ENCODE measurements at places on chromosomes 4 and X. TPM values are rescaled to one million over a fixed set of nuclear protein-coding genes. Genes with fewer than 3 reads are reported as not detected.

The SHOX gene
- total RNA-seq, result not detected

- no peaks in the 10 kb centered on the region for H3K36me3 ChIP-seq
- H3K27me3 ChIP-seq, result no peaks in the 10 kb centered on the region
- H3K27ac ChIP-seq, result peak overlapping the region; percentile 9
These were observed 52.7 kb downstream of the STARD8 start for GRCh38 chrX:68699960-68700746.

The CSAG3 gene
- not detected for total RNA-seq

The TCEAL2 gene
- not detected for total RNA-seq

DNA sequence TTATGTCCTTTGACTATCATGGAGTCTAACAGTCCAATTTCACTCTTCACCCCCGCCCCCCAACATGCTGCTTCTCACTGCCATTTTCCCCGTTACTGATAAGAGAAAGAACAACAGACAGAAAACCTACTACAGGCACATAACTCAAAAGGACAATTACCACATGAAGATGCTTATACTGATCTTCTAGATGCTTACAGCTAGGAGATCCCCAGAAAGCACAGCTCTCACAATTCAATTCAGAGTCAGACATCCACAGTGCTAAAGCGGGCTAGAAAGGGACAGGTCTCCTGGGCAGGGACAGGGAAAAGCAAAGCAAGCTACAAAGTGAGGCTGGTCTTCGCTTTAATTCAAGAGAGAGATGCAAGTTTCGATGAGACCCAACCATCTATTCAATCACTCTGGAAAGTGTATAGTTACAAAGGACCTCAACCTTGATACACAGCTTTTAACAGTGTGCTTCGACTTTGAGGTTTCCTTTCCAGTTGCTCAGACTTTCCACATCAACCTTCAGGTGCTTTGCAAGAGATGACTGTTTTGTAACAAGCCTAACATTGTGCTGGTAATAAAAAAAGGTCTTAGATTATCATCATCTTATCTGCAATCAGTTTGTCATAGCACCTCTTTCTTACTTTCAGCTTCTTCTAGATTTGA, 60.9 kb downstream of the LEF1 start:
- no peak overlapping the region for H3K27ac ChIP-seq
- no peaks in the 10 kb centered on the region for H3K36me3 ChIP-seq
- H3K27me3 ChIP-seq, result no peaks in the 10 kb centered on the region
- H3K4me1 ChIP-seq, result peaks cover 96% of the 10 kb centered on the region

DNA sequence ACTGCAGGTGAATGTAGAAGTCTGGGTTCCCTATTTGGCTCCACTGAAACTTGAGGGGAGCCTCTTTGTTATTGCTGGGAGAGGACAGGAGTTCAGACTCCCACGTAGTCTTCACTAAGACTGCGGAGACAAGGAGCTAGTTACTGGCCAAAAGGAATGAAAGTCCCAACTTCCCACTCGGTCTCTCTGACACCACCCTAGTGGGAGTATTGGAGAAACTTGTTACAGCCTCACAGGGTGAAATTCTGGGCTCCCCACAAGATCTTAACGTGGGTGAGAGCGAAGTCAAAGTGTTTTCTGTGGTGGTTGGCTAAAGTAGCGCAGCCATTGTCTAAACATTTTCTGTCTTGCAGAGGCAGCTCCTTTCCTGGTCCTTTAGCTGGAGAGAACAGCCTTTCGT, 13.5 kb downstream of the MYOZ2 start:
- H3K4me1 ChIP-seq, result no peaks in the 10 kb centered on the region
- no peaks in the 10 kb centered on the region for H3K27me3 ChIP-seq
- H3K36me3 ChIP-seq, result no peaks in the 10 kb centered on the region

DNA sequence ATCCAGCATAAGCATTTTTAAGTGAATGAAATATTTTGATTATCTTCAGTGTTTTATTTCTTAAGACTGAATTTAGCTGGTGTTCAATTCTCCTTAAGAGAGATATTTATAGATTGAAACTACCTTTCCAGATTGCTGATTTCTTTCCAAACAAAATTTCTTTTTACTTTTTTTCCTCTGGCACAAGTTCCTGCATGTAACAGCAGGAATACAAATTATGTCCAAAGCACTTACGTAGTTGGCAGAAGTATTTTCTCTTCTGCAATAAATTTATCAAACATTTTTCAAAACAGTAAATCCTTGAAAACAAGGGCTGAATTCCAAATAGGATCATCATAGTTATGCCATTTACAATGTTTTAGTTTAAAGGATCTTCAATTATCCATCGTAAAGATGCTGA, 412.6 kb downstream of the IQCM start:
- H3K27me3 ChIP-seq, result no peaks in the 10 kb centered on the region
- H3K4me3 ChIP-seq, result no peak overlapping the region
- H3K36me3 ChIP-seq, result no peaks in the 10 kb centered on the region
- DNase-seq, result no peak
- H3K4me1 ChIP-seq, result no peaks in the 10 kb centered on the region

- H3K4me3 ChIP-seq, result no peak overlapping the region
- no peaks in the 10 kb centered on the region for H3K27me3 ChIP-seq
- DNase-seq, result no peak
- no peak overlapping the region for H3K27ac ChIP-seq
- H3K36me3 ChIP-seq, result no peaks in the 10 kb centered on the region
These were observed 35.1 kb downstream of the FBXO8 start for GRCh38 chr4:174248407-174248806.

The PCDH19 gene
- not detected for total RNA-seq

DNA sequence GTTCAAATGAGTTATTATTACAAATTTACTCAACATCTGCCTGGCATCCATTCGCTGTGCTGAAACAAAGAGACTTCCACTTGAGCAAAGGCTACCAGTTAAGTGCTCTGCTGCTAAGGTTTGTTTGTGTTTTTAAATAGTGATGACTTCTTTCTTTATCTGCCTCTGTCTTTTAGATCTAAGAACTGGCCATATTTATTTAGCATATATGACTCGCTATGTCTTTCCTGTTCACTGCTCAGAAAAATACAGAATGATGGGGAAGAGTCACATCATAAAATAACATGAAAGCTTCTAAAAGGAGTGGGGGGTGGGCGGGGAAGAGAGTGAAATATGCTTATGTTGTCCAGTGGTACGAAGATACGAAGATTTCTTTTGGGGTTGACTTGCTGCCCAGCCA, 322.2 kb downstream of the GPAT3 start:
- H3K27me3 ChIP-seq, result no peaks in the 10 kb centered on the region
- H3K27ac ChIP-seq, result no peak overlapping the region
- H3K36me3 ChIP-seq, result no peaks in the 10 kb centered on the region

DNA sequence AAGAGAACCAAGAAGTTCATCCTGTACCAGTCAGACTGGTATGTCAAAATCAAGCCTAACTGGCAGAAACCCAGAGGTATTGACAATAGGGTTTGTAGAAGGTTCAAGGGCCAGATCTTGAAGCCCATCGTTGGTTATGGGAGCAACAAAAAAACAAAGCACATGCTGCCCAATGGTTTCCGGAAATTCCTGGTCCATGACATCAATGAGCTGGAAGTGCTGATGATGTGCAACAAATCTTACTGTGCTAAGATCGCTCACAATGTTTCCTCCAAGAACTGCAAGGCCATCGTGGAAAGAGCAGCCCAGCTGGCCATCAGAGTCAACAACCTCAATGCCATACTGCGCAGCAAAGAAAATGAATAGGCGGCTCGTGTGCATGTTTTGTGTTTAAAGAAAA, 172.7 kb upstream of the MED14 start:
- H3K4me1 ChIP-seq, result no peaks in the 10 kb centered on the region
- no peaks in the 10 kb centered on the region for H3K27me3 ChIP-seq
- no peak overlapping the region for H3K4me3 ChIP-seq
- no peak overlapping the region for H3K27ac ChIP-seq
- no peaks in the 10 kb centered on the region for H3K36me3 ChIP-seq

Data from CD8-positive, alpha-beta memory T cell (primary cell).